Glutamatergic neuron (in vitro differentiated cells): ENCODE measurements at places on chromosomes 13 and 19. TPM values are rescaled to one million over a fixed set of nuclear protein-coding genes. Genes with fewer than 3 reads are reported as not detected.

The SIGLEC10 gene
- not detected for total RNA-seq

The KLHL1 gene
- not detected for total RNA-seq

The UGGT2 gene
- 34.6 TPM for total RNA-seq

The IL12RB1 gene
- total RNA-seq: not detected

The TLE6 gene
- not detected for total RNA-seq

The KIR3DL2 gene
- not detected for total RNA-seq

DNA sequence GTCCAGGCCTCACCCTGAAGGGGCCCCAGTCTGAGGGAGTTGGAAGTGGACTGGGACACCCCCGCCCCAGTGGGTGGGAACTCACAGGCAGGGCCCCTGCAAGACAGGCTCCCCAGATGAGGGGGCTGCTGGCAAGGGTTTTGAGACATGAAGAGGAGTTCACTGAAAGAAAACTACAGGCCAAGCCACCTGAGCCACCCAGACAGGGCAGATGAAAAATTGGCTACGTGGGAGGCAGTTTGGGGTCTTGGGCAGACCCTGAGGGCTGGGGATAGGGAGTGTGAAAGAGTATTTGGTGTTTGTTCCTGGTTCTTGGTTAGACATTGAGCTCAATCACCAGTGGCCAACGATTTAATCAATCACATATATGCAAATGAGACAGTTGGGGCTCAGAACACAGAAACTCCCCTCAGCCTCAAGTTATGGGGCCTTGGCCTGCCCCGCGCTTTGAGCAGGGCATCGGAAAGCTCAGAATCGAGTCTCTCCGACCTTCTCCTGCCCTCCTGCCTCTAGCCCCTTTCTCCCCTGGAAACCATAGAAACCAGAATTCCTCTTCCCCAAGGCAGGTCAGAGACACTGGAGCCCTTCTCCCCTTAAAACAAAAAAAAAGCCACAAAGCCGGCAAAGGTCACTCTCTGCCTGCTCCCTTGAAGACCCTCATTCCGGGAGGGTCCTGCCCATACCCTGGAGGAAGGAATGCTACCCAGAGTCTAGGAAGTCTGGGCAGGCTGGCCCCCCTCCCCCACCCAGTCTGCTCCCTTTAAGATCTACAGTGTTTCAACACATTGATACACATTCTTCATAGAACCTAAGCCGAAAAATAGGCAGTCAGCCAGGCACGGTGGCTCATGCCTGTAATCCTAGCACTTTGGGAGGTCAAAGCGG is 1.3 kb upstream of the ISYNA1 start:
- peak; percentile 17 for DNase-seq

DNA sequence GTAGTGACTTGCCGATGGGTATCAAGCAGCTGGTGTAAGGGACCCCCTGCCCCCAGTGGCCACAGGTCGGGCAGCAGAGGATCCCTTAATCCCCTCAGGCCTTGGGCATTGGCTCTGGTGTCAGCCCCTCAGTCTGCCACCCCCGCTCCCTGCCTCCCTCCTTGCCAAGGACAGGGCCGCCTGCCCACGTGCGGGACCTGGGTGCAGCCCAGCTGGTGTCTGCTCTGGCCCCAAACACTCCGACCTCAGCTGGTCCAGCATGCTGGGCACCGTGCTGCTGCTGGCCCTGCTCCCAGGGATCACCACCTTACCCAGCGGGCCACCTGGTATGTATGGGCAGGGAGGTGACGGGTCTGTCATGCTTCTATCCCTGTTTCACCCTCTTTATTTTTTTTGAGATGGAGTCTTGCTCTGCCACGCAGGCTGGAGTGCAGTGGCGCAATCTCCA is at the start of gene TGFBR3L:
TSS of gene TGFBR3L (plus strand) at position 233 of the 448 bp plus-strand sequence.
- DNase-seq: peak; percentile 8

DNA sequence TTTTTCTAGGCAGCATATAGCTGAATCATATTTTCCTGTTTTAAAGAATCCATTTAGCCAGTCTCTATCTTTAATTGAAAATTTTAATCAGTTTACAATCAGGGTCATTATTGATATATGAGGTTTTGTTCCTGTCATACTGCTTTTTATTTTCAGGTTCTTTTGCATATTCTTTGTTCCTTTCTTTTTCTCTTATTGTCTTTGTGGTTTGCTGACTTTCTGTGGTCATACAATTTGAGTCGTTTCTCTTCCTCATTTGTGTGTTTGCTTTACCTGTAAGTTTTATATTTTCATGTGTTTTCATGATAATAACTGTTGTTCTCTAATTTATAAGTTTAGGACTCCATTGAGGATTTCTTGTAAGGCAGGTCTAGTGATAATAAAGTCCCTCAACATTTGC is 812.6 kb downstream of the DACH1 start:
- no peak for DNase-seq

GRCh38 chr13:74597526-74597925 is 463.3 kb upstream of the KLF12 start:
- no peak for DNase-seq

- no peak for DNase-seq
These were observed 967 bp downstream of the REXO1 start for GRCh38 chr19:1847348-1847683.

DNA sequence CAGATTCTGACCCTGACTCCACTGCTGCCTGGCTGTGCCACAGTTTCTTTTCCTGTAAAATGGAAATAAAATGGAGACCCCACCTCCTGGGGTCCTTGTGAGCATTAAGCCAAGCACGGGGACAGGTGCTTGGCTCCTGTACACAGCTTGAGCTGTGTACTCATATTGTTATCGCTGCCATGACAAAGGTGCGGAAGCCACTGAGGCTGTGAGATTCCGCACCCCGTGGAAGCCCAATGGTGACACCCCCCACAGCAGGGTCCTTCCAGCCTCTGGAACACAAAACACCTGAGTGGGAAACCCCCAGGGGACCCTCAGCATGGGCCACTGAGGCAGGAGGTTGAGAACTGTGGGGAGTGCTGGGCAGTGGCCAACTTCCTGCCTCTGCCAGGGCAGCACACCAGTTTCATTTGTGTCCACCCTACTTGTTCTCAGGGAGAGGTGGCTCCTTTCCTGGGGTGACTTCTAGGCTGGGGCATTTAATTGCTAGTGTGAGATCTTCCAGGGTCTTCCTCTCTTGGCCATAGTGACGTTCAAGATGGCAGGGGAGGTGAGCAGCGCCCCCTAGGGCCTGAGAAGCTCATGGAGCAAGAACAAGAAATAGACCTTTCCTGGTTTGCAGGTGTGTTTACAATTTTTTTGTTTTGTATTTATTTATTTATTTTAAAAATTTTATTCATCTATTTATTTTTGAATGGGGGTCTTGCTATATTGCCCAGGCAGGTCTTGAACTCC is 5.4 kb upstream of the JSRP1 start:
- peak; percentile 56 for DNase-seq

DNA sequence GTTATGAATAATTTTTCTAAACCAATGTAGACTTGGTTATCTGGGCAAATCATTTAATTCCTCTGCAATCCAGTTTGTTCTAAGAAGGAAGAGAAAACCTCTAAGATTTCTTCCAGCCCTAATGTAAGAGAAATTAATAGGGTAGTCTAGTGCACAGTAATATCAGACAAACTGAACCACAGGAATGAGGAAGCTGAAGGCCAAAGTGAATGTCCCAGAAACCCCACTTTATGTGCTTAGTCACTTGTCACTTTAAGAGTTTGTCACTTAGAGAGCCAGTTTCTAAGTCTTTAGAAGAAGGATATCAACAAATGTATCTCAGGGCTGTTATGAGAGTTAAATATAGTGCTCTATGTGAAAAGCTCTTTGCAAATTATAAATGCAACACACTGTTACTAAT is 750.6 kb downstream of the DIAPH3 start:
- DNase-seq: no peak

DNA sequence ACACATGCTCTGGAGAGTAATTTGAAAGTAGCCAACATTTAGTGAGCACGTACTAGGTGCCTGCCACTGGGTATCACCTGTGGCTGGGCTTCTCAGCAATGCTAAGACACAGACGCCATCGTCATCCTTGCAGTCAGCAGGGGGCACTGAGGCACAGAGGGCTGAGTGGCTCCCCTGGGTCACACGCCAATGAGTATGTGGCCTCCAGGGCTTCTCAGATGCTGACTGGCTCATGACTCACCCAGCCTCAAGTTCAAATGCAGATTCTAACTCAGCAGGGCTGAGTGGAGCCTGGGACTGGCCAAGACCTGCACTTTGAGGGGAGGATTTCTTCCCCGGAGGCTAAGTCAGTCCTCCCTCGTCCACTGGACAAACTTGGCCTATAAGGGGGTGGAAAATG is 115.1 kb upstream of the CACNA1A start:
- no peak for DNase-seq

DNA sequence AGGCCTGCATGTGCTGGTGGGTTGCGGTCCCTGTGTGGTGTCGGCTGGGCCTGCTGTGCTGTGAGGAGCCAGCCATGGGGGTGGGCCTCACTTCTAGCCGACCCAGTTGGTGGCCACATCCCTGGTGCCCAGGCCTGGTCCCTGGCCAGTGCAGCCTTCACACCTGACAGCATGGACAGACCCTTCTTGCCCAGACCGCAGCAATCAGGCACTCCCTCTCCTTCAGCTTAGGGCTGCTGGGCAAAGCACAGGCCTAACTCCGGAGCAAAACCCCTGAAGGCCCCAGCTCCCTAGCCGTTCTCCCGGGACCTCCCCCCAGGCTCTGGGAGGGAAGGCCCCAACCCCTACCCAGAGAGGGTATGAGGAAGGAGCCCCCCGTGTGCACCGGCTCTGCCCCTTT is 6.6 kb upstream of the MCF2L start:
- DNase-seq: no peak

- no peak for DNase-seq
These were observed 81.0 kb downstream of the GPR12 start for GRCh38 chr13:26679411-26680122.

DNA sequence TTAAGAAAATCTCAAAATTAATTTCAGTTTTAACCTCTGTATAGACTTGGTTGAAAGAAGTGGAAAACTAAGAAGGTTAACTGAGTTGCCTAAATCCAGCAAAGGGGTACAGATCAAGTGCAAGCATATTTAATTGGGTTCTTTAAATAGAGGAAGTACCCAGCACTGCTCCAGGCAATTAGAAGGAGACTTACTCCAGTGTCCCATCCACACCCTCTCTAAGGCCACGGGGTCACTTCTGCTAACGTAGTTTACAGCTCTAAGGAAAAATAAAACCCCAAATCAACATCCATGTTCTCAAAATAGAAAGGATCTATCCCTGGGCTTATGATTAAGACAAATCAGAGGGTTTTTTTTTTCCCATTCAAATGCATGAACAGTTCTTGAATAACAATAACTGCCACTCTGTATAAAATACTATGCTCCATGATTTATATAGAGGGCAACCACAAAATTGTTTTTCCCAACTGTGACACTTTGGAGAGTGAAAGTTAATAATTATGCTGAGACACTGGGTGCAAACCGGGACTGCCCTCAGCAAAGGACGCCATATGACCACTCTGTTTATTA is 4.6 kb downstream of the FRY start:
- DNase-seq: no peak

DNA sequence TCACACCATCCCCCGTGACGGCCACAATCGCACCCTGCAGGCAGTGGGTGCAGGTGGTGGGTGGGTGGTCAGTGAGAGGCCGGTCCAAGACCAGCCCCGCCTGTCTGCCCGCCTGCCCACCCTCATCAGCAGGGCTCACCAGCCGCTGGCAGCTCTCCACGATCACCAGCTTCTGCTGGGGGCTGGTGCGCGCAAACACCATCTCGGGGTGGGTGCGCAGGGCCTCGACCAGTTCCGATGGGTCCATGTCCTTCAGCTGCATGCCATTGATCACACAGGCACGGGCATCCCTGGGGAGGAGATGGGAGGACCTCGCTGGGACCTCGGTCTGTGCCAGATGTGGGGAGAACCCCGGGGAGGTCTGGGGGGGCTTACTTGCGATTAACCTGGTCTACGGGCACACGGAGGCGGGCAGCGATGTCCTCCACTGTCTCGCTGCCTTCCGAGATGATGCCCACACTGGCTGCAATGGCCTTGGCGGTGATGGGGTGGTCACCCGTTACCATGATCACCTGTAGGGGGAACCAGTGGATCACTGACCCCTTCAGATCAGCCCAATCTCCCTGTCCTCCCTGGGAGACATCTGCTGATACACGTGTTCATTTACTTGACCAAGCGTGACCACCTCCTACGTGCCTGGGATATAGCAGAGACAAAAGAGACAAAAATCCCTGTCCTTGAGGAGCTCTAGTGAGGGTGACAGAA is 8.0 kb downstream of the ATP4A start:
- no peak for DNase-seq

DNA sequence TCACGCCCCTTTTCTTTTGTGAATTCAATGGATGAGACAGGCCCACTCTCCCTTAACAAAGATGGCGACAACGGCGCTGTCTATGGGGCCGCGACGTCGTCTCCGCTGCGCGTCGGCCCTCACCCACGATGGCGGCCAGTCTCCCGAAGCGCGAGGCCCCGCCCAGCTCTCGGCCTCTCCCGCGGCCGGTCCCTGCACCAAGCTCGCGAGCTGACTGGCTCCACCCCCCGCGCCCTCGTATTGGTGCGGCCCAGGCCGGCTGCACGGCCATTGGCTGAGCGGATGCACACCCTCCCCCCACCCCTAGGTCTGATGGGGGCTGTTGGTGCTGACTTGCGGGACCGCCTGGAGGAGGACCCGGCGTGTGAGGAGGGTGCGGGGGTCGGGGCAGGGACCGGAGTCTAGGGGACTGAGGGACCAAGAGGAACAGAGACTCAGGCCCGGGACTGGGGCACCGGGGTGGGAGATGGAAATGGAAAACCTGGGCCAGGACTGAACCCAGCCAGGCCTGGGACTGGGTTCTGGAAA is 4.8 kb downstream of the SPHK2 start:
- peak; percentile 100 for DNase-seq
